Sigmoid colon (tissue), 7 donors: ENCODE measurements at places on chromosomes 5 and 9. TPM values are rescaled to one million over a fixed set of nuclear protein-coding genes. Genes with fewer than 3 reads are reported as not detected.

DNA sequence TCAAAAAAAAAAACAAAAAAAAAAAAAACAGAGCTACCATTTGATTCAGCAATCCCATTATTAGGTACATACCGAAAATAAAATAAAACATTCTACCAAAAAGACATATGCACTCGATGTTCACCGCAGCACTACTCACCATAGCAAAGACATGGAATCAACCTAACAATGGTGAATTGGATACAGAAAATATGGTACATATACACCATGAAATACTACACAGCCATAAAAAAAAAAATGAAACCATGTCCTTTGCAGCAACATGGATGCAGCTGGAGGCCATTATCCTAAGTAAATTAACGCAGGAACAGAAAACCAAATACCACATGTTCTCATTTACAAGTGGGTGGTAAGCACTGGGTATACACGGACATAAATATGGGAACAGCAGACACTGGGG is 21.3 kb downstream of the MRPS27 start:
- H3K4me1 ChIP-seq, result peaks cover 8% of the 10 kb centered on the region
- no peak for DNase-seq
- H3K4me3 ChIP-seq, result no peak overlapping the region
- no peak overlapping the region for H3K27ac ChIP-seq

DNA sequence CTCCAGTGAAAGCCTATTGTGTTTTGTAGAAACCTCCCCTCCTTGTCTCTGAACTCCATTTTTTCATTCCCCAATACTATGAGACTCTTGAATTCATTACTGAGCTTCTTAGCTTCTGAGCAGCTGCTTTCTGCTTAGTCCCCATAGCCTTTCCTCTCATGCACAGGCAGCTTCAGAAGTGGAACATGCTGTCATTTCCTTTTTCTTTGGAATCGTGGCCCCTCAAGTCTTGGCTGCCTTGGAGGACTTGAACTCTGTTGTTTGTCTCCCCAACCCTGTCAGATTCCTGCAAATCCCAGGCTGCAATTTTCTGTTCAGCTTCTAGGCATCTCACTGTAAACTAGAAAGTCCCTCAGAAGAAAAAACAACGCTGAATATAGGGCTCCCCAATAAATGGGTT is 268.5 kb downstream of the ARRDC3 start:
- H3K27ac ChIP-seq, result peak overlapping the region; percentile 63
- no peak for DNase-seq
- no peaks in the 10 kb centered on the region for H3K36me3 ChIP-seq

DNA sequence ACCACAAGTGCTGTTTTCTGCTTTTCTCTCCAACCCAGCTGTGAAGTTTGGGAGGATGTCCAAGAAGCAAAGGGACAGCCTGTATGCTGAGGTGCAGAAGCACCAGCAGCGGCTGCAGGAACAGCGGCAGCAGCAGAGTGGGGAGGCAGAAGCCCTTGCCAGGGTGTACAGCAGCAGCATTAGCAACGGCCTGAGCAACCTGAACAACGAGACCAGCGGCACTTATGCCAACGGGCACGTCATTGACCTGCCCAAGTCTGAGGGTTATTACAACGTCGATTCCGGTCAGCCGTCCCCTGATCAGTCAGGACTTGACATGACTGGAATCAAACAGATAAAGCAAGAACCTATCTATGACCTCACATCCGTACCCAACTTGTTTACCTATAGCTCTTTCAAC is 145.2 kb downstream of the RORB start:
- H3K27me3 ChIP-seq, result no peaks in the 10 kb centered on the region
- H3K36me3 ChIP-seq, result no peaks in the 10 kb centered on the region
- no peak overlapping the region for H3K4me3 ChIP-seq
- no peak overlapping the region for H3K27ac ChIP-seq

DNA sequence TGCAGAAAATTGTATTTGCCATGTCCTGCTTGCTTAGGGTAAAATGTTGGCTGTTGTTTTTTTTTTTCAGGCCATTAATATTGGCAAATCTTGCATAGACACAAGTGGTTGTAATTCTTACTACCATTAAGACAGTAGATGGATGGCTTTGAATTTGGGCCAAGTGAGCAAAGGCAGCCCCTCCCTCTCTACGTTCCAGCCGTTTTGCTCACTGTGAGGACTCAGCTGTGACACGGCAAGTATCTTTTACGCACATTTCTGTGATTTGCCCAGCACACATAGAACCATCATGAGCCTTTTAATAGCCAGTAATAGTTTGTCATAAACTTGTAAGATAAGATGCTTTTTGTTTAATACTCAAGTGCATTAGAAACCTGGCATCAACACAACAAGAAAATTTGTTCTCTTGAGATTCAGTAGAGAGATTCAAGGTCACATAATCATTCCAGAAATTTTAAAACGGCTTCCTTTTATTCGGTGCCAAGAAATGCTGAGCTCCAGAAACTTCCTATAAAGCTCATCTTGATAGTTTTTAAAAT is 205.2 kb upstream of the ADCY2 start:
- H3K27ac ChIP-seq, result no peak overlapping the region
- DNase-seq, result no peak
- H3K27me3 ChIP-seq, result no peaks in the 10 kb centered on the region
- no peak overlapping the region for H3K4me3 ChIP-seq

DNA sequence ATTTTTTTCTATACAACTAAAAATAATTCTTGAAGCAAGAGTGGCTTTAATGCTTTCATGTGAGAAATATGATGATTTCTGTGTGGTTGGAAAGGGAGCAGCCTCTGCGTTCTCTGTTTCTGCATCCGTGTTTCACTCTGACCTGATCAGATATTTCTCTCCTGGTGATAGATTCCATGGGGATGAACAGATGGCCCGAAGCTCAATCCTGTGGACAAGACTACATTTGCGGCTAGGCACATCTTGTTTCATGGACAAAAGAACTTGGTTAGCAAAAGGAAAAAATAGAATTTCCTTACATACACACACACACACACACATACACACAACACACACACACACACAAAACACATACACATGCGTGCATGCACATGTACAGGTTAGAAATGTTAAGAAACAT is 218.2 kb upstream of the ADAMTS16 start:
- H3K36me3 ChIP-seq, result no peaks in the 10 kb centered on the region
- no peak overlapping the region for H3K4me3 ChIP-seq
- no peak overlapping the region for H3K27ac ChIP-seq
- no peaks in the 10 kb centered on the region for H3K27me3 ChIP-seq
- no peak for DNase-seq
- no peaks in the 10 kb centered on the region for H3K4me1 ChIP-seq

The SOHLH1 gene
- not detected for total RNA-seq

The OBP2A gene
- not detected for total RNA-seq

The CDH6 gene
- total RNA-seq, result 6.9 TPM

The CDX1 gene
- total RNA-seq, result not detected

The SLC6A3 gene
- total RNA-seq, result not detected
